ENCODE measurements at places on chromosomes 13 and 19.

GRCh38 chr13:96794669-96795068 is 199.6 kb downstream of the OXGR1 start:
- no peak for DNase-seq

DNA sequence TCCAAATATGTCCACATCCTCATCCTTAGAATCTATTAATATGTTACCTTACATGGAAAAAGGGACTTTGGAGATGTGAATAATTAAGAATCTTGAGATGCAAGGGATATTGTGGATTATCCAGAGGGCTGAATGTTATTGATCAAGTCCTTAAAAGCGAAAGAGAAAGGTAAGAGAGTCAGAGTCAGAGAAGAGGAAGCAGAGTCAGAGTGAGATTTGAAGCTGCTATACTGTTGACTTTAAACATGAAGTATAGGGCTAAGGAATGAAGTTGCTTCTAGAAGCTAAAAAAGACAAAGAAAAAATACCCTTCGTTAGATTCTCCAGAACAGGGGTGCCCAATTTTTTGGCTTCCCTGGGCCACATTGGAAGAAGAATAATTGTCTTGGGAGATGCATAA is 627.2 kb upstream of the SLITRK6 start:
- no peak for DNase-seq

DNA sequence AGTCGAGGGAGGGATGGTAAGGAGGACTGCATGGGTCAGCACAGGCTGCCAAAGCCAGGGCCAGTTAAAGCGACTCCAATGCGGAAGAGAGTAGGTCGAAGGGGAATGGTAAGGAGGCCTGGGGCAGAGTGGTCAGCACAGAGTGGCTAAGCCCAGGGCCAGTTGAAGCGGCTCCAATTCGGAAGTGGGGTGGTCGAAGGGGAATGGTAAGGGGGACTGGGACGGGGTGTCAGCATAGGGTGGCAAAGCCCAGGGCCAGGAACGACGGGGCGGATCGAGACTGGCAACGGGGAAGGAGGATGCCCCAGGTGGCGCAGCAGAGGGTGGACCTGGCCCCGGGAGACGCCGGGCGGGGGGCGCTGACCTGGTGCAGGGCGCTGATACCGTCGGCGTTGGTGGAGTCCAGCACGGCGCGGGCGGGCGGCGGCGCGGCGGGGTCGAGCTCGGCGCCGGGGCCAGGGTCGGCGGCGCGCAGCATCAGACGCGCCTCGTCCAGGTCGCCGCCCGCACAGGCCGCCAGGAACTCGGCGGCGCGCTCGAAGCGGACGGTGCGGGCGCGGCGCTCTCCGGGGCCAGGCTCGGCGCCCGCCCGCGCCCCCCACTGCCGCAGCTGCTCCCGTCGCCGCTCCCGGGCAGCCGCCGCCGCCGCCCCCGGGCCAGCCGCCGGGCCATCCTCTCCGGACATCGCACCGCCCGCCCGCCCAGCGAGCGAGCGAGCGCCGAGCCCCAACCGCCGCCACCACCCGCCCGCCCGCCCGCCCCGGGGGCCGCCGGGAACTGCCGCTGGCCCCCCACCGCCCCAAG is at the start of gene PPP1R12C:
Gene PPP1R12C, minus strand, starts transcription at position 779 of the 804 bp plus-strand sequence. Its CDS starts 94 bp downstream, at position 685.
- DNase-seq: peak; percentile 8

GRCh38 chr13:108154421-108154858 is 60.9 kb downstream of the LIG4 start:
- no peak for DNase-seq

DNA sequence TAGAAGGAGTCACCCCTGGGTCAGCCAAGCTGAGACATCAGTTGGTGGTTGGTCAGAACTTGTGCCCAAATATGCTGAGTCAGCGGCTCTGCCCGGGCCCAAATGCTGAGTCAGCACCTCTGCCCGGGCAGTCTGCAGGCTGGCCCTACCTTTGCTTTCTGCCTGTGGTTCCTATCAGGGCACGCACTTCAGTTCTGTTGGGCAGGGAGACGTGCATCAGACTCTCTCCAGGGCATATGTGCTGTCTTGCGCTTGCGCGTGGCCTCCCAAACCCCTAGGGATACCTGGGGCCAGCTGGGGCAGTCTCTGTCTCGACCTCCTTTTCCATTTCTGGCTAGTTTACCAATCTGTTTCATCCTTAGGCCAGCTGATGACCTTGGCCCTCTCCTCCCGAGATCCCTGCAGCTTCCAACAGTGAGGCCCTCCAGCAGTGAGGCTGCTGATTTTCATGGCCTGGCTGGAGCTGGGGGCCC is 24.4 kb upstream of the LDLR start:
- no peak for DNase-seq

DNA sequence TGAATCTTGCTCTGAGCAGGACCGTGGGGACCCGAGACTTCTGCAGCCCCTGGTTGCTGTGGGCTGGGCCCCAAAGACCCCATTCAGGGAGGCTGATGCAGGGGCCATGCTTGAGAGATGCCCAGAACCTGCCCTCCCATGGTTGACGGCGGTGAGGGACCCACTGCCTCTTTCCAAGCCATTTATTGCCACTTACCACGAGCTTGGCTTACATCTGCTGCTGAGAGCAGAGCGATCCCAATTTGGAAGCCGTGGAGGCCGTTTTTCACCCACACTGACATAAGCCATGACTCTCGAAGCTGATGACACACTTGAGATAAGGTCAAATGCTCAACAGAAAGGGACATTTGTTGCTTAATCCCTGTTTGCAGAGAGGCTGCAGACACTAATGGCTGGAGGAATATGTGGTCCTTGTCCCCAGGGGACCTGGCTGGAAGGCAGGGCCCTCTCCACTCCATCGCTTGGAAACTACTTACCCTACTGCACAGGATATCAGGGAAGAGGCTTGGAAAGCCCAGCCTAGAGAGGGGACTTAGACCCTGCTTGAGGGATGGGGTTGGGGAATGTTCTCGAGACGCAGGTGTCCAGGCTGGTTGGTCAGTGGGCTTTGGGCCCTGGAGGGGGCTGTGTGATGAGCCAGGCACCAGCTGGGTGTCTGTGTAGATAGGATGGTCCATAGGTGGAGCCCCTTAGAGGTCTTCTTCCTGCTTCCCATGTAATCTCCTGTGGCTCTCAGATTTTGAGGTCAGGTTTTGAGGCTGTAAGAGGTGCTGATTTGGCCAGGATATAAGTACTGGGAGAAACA is 15.3 kb downstream of the ZNF536 start:
- DNase-seq: no peak

DNA sequence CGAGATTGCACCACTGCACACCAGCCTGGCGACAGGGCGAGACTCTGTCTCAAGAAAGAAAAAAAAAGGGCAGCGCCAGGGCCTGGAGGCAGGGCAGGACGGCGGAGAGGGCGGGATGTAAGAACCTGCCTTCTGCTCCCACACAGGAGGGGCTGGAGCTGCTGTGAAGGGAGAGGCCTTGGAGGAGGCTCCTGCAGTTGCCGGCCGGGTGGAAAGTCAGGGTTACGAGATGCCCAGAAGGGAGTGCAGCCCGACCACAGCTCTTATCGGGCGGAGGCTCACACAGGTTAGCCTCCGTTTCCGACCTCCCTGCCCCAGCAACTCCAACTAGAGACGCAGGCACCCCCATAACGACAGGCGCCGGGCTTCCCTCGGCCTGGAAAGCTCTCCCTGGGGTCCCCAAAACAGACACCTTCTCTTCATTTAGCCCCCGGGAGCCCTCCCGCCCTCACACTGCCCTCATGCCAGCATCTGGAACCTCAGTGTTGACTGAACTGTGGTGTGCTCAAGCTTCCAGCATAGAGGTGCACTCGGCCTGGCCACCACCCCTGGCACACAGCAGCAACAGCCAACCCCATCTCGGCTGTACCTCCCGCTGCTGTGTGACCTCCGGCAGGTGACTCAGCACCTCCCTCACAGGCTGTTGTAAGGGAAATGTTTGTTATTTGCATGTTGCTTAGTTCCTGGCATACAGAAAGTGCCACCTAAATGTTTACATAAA is 1.4 kb downstream of the PLPP2 start:
- DNase-seq: peak; percentile 20

- no peak for DNase-seq
Observed at GRCh38 chr13:45892513-45892912, 41.0 kb upstream of the SIAH3 start.

GRCh38 chr13:59545007-59545406 is 618.7 kb downstream of the DIAPH3 start:
- no peak for DNase-seq

GRCh38 chr19:6126335-6126974 is 9.0 kb upstream of the ACSBG2 start:
- DNase-seq: peak; percentile 36

GRCh38 chr13:48233889-48234488 is 983 bp downstream of the ITM2B start:
- DNase-seq: no peak

GRCh38 chr13:25901460-25902376 is 150.1 kb downstream of the SHISA2 start:
- peak; percentile 80 for DNase-seq

DNA sequence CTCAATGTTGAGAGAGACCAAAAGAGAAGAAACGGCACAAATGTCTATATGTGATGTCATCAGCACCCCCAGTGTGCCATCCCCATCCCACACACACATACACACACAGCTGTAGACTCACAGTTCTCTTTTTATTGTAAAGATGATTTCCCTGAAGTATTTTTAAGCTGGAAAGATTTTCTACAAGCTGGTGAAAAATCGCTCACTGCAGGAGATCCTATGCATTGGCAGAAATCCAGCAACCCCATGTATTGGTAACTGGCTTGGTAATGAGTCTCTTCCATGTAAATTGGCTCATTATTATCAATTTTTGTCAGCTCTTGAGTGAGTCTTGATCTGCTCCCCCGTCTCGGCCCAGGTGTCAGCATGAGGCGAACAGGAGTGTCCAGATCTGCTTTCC is 107.1 kb upstream of the UQCRFS1 start:
- no peak for DNase-seq

DNA sequence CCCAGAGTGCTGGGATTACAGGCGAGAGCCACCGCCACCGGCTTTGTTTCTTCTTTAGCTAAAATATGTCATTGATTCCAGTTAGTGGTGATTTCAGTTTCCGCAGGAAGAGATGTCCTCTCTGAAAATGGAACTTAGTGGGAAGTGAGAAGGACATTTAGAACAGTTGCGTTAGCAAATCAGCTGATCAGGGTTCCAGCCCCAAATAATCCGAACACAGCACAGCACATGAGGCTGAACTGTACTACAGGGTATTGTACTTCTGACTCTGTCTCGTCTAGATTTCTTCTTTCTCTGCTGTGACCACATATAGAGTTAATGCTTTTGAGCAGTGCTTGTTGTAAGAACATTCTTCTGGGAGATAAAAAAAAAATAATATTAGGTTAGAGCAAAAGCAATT is 314.4 kb downstream of the MYO16 start:
- DNase-seq: no peak
